ENCODE measurements at places on chromosomes 3 and 15.

DNA sequence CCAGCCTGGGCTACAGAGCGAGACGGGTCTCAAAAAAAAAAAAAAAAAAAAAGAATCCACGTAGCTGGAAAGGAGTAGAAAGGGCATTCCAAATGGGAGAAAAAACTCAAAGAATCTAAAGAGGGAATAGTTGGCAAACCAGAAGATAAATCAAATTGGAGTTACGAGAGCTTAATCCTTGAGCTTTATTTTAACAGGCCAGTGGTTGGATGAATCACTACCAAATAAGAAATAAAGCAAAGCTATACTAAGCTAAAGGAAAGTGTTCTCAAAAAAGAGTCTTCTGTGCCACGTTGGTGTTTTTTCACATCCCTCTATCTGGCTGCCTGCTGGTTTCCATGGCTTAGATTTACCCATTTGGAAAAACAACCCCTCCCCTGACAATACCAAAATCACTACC is 14.0 kb downstream of the VGLL4 start:
- no peak for DNase-seq

GRCh38 chr15:63843901-63844317 is 10.2 kb upstream of the HERC1 start:
- no peak for DNase-seq

GRCh38 chr3:23356169-23356568 is 153.0 kb downstream of the UBE2E2 start:
- DNase-seq, result no peak

DNA sequence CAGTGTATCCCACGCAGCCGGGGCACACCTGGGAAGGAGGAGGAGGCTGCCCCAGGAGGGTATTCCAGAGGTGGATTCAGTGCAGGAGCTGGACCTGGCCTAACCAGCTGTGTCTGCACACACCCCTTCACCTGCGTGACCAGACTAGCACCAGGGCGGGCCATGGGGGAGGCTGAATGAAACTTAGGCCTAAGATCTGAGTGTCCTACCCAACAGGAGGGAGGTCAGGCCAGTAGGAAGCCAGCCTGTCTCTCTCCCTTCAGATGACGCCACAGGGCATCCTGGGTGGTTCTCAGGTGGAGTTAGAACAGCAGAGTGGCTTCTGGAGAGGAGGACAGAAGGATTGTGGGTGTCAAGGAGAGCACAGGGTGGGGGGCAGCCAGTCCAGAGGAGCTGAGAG is 3.4 kb upstream of the SEMA3F start:
- DNase-seq, result no peak

GRCh38 chr3:24433838-24434591 is 60.6 kb downstream of the THRB start:
- no peak for DNase-seq

DNA sequence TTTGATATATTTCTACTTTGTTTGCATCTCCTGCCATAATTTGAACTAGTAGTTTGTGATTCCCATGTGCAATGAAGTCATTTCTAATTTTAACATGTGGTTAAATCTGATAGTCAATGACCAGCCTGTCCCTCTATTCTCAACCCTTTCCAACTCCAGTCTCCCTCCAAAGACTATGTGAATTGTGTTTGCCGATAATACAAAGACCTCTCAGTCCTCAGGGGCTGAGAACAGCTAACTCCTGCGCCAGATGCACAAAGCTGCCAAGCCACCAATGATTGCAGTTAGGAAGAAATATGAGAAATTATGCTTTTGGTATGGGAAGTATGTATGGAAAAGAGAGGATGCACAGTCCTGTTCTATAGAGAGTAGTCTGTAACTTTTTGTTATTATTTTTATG is 54.0 kb downstream of the KCNH8 start:
- no peak for DNase-seq

DNA sequence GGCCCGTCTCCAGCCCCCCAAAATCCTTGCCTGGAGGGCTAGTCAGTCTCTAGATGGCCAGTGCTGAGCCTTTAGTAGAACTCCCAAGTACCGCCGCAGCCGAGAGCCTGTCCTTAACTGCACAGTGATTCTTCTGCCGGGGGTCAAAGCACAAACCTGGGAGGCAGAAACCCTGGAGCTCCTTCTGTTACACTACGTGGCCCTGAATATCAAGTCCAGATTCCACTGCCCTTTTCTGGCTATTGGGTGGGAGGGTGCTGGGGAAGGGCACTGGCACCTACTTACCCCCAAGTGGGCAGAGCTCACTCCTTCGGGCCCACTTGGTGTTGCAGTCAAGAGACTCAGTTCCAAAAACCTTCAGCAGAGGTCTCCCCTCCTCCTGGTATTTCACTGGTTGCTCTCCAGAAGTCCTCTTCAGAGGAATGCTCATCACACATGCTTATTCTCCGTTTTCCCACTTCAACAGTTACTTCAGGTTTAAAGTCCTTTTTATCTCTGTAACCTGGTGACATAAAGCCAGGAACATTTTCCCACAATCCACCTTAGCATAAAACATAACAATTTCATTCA is 10.8 kb downstream of the PDHB start:
- DNase-seq, result no peak

DNA sequence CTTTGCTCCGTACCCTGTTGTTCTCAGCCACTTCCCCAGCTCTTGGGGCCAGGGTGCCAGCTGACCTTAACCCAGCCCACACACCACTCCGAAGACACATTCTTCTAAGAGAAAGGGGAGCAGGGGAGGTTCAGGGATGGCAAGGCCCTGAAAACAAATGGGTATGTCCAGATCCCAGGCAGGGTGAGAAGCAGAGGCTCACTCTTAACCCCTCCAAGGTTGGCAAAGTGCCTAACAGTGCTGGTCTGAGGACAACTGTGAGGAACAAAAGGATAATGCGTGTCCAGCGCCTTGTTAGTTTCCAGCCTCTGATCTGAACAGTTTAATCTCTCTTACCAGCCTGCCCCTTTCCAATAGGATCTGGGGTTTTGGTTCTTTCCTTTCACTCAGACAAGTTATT is 1.5 kb downstream of the TMEM44 start:
- no peak for DNase-seq

- DNase-seq, result no peak
Observed at GRCh38 chr15:91420689-91421088, 320.6 kb downstream of the SV2B start.

GRCh38 chr3:48521635-48522034 is 17.7 kb upstream of the SHISA5 start:
- no peak for DNase-seq

GRCh38 chr15:37031198-37031597 is 69.2 kb downstream of the MEIS2 start:
- no peak for DNase-seq

Data from stimulated activated CD8-positive, alpha-beta memory T cell treated with anti-CD3 and anti-CD28 coated beads, Interleukin-7, amount 100 ng/mL, for 4 hours (primary cell).